NB4 (cell line): ENCODE measurements at places on chromosomes 12 and 14.

DNA sequence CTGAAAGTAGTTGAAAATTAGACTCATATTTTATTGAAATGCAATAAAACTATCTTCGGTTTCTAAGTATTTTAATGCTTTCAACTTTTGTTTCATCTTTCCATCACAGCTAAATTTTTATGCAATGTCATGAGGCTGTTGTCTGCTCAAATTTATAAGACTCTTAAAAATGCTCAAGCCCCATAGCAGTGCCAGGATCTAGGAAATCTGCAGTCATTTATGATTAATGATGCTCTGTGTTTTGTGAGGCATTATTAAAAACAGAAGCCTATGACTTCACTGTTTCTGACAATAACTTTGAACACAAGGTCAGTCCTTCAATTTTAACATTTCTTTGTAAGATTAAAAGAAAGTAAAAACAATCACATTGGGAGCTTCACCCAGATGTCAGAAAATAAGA, 112.5 kb downstream of the ALX1 start:
- no peak for DNase-seq

DNA sequence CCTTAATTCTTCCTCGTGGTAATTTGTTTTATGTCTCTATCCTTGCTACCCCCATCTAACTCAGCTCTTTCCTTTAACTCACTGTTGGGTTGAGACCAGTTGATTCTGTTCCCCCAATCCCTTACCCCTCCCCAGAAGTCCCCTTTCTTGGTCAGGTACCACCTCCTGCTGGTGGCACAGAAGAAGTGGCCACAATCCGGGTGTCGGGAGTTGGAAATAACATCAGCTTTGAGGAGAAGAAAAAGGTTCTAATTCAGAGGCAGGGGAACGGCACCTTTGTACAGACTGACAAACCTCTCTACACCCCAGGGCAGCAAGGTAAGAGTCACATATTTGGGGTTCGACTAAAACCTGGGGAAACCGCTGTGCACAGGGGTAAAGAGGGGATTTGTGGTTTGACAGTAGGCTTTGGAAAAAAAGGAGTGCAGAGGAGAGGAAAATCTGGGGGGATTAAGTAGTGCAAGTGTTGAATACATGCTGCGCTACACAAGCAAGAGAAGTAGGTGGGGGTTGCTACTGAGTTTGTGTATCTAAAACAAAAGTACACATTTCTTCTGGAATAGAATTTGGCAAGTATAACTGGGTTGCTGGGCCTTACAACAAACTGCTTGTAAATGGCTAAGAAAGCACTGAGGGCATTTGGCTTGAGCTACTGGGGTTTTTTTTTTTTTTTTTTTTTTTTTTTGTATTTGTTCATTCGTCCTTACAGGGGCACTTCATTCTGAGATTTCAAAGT, 1.3 kb downstream of the A2ML1 start:
- DNase-seq, result peak; percentile 34

GRCh38 chr14:68627050-68627867, 165.6 kb downstream of the ZFP36L1 start:
- DNase-seq, result no peak

DNA sequence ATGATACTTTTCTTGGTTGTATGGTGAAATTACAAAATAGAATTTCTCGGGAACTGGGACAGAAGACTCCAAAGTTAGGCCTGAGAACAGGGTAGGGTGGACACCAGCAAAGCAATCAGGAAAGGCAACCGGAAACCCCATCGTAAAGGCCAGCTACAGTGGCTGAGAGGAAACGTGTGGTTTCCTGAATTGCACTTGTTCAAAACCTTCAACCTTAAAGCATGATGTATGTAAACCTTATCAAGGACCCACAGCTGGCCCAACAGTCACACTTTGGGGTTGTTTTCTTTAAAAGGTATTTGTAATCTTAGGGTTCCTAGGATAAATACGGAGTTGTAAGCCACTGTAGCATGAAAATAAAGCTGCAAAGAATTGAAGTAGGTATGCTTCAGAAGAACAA, 2.2 kb upstream of the PTGDR start:
- peak; percentile 79 for DNase-seq

DNA sequence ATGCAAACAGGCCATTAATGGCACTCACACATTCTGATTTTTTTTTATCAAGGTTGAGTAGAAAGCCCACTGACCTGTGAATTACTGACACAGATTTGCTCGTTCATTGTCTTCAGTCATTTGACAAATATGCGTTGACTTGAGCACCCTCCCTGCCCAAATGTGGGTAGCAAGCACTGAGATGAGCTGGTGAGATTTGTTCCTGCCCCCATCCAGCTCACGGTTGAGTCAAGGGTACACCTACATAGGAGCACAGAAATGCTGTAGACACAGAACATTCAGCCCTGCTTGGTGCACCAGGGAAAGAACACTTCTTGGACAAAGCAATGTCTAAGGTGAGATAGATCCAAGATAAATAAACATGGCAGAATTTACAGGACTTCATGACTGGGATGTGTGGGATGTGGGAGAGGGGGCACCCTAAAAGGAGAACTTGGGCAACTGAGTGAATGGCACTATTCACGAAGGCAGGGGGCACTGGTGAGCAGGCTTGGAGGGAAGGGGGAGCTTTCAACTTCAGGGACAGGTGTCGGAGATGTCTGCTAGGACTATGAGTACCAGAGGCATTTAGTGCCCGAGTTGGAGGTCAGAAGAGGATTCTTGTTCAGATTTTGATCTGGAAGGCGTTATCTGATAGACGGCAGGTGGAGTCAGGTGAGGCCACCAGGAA, 213.4 kb downstream of the VRK1 start:
- peak; percentile 11 for DNase-seq

DNA sequence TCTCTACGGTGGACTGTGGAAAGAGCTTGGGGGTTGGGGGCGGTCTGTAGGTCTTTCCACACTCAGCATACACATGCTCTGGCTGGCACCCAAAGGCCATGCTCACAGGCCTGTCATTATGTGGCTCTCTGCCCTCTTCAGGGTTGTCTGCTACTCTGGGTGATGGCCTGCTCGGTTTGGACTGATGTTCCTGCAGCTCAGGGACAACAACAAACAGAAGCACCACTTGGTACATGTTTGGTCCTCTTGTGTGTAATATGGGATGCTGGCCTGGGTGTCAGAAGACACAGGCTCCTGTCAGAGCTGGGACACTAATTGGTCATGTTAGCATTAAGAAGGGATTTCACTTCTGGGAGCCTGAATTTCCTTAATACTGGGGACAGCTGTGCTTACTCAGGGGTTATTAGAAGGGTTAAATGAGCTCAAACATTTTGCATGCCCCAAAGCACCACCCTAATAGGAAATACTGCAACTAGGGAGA, 32.7 kb upstream of the SELPLG start:
- DNase-seq, result no peak

DNA sequence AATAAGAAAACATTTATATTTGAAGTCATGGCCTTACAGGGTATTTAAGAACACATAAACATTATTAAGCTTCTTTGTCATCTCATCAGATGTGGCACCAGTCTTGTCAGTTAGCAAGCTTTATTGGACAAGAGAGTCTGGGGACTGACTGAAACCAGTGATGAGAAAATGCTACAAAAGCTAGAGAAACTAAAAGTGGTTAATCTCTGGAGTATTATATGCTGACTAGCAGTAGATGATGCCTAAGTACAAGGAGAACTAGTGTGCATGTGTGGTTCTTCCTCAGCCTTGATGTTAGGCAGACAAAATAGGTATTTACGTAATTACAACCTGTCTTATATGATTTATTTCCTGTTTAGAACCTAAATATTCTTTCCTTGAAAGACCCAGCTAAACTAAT, 176.5 kb downstream of the CPNE8 start:
- no peak for DNase-seq

GRCh38 chr14:102223682-102224081, 81.3 kb downstream of the MOK start:
- DNase-seq, result no peak

- peak; percentile 16 for DNase-seq
Observed at GRCh38 chr14:55138091-55138490, 9.0 kb downstream of the LGALS3 start.

DNA sequence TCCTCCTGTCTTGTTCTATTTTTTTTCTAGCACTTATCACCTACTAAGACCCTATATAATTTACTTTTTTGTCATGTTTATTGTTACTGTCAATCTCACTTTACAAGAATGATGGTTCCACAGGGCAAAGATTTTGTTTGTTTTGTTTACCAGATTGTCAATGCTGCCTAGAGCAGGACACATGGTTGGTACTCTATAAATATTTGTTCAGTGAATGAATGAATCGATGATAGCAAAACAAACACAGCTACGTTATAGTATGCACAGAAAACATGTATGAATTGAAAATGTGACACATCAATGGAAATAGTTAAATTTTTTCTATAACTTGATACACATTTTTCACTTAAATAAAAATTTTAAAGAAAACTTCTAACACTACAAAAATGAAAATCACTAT, 67.1 kb upstream of the KRR1 start:
- no peak for DNase-seq

DNA sequence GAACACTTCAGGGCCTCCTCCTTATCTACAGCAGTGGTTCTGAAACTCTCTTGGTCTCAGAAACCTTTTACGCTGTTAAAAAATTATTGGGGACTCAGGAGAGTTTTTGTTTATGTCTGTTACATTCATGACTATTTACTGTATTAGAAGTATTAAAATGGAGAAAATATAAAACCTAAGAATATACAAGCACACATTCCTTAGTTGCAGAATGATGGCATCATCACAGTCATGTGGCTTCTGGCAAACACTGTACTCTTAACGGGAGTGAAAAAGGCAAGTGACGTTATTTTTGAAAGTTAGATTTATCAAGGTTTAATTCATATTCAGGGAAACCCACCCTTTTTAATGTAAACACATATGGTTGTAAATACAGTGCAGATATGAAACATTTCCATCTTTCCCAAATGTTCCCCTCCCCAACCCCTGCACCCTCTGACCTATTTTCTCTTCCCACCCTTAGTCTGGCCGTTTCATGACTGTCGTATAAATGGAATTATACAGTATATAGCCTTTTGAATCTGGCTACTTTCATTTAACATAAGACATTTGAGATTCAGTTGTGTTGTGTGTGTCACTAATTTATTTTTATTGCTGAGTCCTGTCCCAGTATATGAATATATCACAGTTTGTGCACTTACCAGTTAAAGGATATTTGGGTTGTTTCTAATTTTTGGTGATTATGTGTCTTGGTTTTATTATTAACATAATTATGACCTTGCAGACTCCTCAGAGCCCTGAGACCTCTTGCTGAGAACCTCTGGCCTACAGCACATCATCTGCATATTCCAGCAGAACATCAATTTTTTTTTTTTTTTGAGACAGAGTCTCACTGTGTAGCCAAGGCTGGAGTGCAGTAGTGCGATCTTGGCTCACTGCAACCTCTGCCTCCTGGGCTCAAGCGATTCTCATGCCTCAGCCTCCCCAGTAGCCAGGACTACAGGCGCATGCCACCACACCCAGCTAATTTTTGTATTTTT, 457.0 kb downstream of the PCNX1 start:
- DNase-seq, result no peak

DNA sequence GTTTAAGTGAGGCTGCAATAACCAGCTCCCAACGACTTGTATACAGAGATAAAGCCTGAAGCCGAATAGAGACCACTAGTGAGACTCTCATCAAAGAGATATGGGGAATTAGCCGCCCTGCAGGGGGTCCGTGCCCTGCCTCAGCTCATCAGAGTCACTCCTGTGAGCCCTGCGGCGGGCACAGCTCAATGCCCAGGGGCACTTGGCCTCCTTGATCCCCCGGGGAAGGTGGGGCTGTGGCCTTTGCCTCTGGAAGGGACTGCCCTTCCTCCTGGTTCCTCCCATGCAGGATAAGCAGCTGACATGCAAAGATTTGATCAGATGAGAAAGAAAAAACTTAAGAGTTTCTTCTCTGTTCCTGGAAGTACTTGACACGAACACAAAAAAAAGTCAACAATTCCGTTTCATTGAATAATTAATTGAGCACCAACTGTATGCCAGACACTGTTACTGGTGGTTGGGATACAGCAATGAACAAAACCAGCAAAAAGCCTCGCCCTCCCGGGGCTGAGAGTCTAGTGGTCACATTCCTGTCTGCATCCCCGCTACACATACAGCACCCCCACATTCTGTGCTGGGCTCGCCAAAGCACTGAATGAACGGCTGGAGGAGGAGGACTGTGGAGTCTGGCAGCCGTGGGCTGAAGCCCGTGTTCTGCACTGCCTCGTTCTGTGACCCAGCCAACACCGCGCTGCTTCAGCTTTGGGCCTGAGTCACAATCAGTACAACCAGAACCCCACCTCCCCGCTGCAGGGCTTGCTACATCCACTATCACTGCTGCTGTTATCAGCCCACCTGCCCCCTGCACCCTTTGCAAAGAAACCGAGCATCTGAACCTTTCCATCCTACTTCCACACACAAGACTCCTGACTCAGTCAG, 10.3 kb downstream of the TTC7B start:
- DNase-seq, result no peak

DNA sequence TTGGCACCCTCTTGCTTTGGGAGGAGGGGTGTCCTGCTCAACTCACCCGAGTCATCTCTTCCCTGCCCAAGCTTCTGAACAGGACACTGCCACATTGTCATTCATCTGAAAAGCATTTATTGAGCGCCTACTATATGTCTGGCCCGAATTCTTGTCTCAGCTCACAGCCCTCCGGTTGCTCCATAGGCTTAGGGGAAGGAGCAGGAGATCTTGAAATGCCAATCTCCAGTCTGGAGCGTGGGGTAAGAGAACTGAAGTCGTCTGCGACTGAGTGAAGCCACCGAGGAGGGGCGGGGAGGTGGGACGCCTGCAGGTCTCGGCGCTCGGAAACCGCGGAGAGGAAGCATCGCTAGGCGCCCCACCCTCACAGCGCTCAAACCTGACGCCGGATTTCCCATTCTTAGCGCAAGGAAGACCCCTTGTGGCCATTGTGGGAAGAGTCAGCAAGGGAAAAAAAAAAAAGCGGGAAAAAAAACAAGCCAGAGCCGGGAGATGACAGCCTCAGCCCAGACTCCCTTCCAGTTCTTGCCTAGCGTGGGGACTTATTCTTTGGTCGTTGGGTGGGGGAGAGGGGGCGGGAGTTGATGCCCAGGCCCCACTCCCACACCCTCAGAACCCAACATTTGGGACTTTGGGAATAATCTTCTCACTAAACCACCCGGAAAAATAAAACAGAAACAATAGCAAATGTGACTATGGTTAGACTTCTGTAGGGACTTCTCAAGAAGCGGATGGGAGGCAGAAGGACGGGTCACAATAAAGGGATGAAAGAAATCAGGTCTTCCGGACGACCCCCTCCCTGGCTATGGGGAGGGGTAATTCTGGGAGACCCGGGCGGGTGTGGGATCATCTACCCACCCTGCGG, 28.2 kb upstream of the SMUG1 start:
- peak; percentile 96 for DNase-seq

GRCh38 chr12:46212108-46212982, 56.5 kb downstream of the SLC38A1 start:
- peak; percentile 62 for DNase-seq

GRCh38 chr14:99562856-99563748, 40.9 kb downstream of the CCDC85C start:
- no peak for DNase-seq

GRCh38 chr12:65532764-65533163, 254.3 kb downstream of the MSRB3 start:
- DNase-seq, result peak; percentile 37
